Fibroblast of skin of back (primary cell): ENCODE measurements at places on chromosomes 7 and 10.

GRCh38 chr10:102327641-102328040, 67.9 kb upstream of the NFKB2 start:
- DNase-seq, result no peak

- DNase-seq, result no peak
Measured at GRCh38 chr7:147650991-147651390, 939.6 kb upstream of the C7orf33 start.

- peak; percentile 98 for DNase-seq
Measured at GRCh38 chr10:68153473-68154210, 44.4 kb downstream of the MYPN start.

DNA sequence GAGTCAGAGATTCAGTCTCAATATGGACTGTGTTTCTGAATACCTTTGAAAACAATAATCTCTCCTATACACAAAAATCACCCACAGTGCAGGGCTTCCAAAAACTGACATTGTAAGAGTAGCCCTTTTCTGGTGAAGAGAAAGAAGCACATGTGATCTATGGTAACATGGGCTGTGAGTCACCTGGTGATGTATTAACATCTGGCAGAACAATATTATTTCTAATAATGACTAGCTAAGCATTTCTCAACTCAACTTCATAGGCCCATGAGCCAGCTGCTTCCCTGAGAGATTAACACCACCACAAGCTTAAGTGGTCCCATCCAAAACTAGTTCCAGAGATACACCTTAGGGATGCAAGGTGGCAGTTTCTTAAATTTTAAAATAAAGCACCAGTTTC, 331.0 kb upstream of the NRP1 start:
- DNase-seq, result no peak

DNA sequence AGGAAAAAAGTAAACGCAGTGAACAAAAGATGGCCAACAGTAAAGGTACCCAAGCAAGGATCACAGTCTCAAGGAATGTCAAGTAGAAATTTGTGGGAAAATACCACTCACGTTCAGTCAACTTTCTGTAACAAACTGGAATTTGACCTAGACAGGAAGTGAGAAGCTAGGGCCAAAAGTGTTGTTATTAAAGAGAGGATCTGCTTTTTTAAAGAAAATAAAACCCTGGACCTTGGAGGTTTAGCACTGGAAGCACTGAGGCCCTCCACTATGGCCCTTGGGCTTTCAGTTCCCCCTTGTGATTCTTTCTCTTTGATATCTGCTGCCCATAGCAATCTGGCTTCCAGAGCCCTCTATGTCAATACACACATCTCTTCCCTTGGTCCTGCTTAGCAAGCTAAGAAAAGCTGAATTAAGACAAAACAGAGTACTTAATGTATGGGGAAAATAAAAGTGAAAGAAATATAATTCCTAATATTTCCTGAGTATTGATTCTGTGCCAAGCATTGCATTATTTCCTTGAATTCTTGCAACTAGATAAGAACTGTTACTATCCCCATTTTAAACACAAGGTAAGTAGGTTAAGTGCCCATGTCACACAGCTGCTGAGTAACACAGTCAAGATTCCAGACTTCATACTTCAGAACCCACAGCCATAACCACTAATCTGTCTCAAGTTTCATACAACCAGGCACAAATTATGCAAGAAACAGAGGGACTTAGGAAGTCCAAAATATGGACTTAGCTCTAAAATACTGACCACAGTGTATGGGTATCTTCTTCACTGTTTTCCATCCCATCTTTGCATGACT, 2.6 kb upstream of the ZNF438 start:
- peak; percentile 90 for DNase-seq
